ENCODE measurements at places on chromosomes 4 and X.

GRCh38 chr4:134935320-134935719, 733.7 kb upstream of the PABPC4L start:
- no peak for DNase-seq

DNA sequence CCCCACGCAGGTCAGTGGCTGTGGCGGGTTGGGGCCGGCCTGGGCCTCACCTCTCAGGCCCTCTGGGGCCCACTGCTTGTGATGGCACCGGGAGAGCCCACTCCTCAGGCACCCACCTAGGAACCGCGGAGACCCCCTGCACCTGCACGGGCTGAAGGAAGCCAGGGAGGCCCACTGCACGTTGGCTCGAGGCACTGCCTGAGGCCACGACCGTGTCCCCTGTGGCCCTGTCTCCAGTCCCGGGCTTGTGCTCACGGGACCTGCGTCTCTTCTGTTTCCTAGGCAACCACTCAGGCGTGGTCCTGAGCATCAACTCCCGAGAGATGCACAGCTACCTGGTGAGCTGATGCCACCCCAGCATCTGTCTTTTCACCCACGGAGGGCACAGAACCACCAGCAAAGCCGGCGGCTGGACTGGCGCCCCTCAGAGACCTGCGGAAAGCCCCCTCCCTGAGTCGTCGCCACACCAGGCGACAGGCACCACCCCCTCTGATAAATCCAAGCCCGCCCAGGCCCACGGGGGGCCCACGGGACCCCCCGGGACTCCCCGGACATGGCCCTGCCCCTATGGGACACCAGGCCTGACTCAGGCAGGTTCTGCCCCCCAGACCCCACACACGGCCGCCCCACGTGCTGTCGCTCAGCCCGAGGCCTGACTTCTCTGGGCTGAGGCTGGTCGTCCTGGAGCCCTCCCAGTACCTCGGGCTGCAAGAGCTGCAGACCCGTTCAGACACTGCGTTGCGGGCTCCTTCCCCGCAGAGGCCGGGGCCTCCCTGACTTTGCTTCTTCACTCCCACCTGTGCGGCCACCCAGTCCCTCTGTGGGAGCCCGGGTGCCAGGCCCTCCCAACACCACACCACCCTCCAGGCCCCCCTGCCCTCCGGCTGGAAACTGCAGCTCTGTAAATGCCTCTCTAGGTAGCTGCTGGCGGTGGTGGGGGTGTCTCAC, 199.5 kb downstream of the AFAP1 start:
- no peak for DNase-seq

DNA sequence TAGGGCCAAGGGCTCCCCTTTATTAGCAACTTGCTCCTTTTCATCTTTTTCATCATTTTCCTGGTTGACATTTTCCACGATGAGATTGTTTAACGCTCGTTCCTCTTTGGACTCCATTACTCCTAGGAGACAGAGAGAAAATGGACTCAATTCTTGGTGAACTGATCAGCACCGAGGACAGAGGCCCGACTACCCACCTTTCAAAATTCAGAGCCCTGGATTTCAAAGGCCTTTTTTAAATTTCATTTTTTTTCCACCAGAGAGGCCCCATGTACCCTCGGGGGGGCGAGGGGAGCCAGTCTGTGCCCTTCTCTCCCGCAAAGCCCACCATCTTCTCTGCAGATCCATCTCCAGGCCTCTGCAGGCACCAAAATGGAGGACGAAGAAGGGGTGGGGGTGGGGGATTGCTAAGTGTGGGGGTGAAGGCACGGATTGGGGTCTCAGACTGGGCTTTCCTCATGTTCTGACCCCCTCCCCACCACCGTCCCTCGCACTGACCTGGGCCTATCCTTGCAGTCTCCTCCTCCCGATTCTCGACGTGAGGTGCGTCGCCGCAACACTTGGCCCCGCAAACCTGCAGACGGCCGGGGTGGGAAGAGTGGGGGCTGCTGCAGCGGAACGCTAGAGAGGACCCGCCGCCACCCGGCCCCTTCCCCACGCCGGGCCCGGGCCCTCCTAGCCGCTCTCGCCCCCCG, 783 bp downstream of the BEX2 start:
- no peak for DNase-seq

DNA sequence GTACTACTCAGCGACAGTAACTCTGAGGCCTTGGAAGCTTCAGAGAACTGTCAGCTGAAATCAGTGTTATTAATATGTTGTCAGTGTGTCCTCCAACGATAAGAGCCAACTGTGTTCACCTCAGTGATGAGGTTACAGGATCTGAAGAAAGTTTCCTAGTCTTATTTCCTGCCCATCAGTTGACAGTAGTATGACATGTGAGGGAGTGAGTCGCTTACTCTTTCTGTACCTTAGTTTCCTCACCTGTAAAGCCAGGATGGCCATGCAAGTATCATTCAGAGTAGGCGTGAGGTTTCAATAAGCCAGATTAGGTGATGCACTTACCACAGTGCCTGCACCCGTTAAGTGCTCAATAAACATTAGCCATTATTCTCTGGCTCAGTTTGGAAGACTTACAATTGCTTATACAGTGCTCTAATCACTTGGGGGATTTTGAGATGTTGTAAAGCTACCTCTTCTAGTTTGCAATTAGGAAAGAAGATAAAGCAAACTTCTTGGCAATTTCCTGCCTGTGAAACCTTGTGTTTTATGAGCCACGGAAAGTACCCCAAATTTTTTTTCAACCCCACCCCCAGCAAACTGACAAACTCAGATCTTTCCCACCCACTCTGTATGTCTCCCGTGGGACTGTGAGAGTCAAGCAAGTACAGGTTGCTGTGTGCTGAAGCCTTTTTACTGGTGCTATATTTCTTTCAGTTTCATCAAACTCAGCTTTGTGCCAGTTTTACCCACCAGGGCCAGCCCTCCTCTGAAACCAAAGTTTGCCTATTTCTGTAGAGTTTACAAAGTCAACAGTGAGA, 62.2 kb downstream of the ANXA3 start:
- DNase-seq: no peak

- no peak for DNase-seq
Observed at GRCh38 chr4:95545546-95545945, 3.2 kb downstream of the UNC5C start.

GRCh38 chr4:80927420-80927819, 103.1 kb upstream of the BMP3 start:
- no peak for DNase-seq

DNA sequence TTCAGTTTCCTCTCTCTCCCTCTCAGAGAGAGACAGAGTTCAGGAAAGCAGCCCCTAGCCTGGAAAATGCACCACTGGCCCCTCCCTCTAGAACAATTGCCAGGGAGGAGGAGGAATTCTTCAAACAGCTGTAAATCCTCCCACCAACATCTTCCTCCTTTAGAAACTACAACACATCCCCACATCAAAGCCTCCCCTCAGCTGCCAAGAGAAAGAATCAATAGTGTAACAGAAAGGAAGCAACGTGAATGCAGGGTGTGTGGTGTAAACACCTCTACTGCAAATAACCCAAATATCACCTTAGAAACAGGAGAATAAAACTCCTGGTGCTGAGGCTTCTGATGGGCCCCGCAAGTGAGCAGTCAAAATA, 249.9 kb upstream of the GATB start:
- no peak for DNase-seq

DNA sequence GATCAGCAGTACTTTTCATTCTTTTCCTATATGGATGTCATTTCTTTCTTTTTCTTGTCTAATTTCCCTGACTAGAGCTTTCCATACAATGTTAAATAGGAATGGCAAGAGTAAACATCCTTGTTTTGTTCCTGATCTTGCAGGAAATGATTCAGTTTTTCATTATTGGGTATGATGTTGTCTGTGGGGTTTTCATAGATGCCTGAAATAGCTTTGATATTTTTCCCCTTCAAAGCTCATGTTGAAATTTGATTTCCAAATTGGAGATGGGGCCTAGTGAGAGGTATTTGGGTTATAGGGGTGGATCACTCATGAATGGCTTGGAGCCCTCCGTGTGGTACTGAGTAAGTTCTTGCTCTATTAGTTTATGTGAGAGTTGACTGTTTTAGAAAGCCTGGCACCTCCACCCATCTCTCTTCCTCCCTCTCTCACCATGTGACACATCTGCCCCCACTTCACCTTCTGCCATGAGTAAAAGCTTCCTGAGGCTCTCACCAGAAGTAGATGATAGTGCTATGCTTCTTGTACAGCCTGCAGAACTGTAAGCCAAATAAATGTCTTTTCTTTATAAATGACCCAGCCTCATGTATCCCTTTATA, 22.3 kb upstream of the VSIG1 start:
- no peak for DNase-seq

DNA sequence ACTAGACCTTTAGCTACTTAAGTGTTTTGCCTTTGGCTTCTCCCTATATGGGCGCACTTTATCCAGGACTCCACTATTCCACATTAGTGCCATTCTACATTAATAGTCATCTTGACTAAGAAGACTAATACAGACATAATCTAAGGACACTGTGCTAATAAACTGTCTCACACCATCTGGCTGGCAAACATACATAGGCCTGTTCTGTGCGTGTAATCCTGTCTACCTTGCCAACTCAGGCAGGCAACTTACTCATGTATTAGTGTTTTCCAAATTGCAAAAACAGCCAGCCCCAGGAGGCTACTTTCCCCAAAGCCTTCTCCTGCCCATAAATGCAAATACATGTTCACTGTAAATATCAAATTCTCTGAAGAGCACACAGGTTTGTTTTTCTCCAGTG, 587.3 kb downstream of the TMA16 start:
- no peak for DNase-seq

DNA sequence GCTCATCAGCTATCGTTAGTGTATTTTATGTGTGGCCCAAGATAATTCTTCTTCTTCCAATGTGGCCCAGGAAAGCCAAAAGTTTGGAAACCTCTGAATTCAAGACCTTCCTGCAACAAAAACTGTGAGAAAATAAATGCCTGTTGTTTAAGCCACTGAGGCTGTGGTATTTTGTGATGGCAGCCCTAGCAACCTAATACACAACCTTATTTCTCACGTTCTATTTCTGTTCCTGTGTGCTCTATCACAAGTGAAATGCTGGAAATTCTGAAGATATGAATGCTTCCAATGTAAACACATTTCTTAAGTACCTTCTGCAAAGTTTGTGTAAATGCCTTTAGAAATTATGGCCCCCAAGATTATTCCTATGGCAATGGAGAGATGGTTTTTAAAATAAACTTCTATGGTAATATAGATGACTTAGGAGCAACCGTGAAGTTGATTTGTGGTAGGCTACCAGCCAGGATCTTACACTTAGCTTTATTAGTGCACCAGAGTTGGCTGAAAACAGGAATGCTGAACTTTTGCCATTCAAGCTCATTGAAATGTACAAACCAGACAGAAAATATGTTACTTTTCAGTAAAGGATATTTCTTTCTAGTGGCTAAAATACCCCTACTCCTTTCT, 148.0 kb downstream of the USP46 start:
- no peak for DNase-seq

DNA sequence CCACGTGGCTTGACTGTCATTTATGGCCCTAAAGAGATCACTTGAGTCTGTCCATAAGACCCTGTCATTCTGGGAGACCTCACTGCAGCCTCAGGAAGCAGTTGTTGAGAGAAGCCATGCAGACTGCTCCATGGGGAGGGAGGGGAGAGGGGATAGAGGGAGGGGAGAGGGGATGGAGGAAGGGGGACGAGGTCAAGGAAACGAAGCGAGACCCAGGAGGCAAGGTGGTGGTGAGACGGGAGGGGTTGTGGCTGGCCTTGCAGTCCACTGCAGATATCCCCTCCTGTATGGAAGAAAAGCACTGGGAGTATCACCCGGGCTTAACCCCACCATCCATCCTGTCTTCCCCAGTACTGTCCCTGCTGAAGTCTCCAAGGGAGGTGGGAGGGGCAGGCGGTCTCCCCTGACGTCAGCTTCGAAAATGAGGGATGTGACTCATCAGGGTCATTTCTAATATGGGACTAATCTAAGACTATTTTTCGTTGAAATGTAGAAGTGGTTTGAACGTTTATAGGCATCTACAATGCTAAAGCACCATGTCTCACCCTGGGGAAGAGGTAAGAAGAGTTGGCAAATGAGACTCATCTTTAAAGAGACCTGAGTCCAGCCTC, 5.6 kb downstream of the TMEM255A start:
- no peak for DNase-seq

DNA sequence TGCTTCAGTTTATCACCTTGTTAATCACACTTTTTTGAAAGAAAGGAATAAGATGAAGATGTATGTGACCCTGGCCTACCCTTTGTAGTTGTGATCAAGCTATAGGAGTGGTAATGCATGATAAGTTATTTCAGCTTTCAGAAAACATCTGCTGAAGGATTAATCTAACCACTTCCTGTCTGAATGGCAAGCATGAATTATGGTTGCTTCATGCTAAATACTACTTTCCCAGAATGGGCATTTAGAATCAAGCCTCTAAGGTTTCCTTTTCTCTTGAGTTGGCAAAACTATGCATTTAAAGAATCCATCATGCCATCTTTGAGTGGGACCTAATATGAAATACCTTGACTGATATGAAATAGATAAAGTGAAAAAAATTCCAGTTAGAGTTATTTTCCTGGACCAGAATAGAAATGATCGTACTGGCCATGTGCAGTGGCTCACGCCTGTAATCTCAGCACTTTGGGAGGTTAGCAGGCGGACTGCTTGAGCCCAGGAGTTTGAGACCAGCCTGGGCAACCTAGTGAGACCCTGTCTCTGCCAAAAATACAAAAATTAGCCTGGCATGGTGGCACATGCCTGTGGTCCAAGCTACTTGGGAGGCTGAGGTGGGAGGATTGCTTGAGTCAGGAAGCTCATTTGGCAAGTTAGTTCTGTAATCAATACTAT, 59.1 kb downstream of the ANXA3 start:
- DNase-seq: no peak

- DNase-seq: no peak
Observed at GRCh38 chrX:136920001-136920400, 39.5 kb upstream of the RBMX start.

GRCh38 chr4:97994765-97995465, 148.4 kb downstream of the STPG2 start:
- DNase-seq: no peak

GRCh38 chrX:11438767-11439166, 145.6 kb downstream of the AMELX start:
- DNase-seq: no peak

DNA sequence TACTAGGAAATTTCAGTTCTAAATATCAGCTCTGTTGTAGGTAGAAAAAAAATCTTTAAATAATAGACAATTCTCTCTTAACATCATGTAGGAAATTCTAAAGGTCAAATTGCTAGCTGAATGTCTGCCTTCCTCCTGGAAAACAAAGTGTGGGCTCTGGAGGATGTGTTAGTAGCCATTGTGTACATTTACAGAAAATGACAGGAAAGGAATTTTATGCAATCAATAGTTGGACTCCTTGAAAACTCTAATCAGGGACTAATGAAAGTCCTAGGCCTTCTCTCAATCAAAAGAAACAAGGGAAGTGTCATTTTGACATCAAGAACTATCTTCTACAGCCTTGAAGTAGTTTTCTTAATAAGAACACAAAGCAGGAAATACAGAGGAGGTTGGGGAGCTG, 174.6 kb downstream of the ANKRD50 start:
- DNase-seq: no peak

GRCh38 chr4:59966758-59967157, 1233.4 kb upstream of the ADGRL3 start:
- DNase-seq: no peak

- no peak for DNase-seq
Observed at GRCh38 chr4:6225469-6225868, 25.1 kb upstream of the JAKMIP1 start.

Measured in AG04450 (cell line).